ENCODE measurements at places on chromosomes 2 and 18. TPM values are rescaled to one million over a fixed set of nuclear protein-coding genes. Genes with fewer than 3 reads are reported as not detected.

Gene GTF2A1L
- 0.39 TPM for total RNA-seq

Gene SPOPL
- total RNA-seq = 20.2 TPM

GRCh38 chr2:16058256-16058655 is 117.9 kb downstream of the MYCN start:
- no peaks in the 10 kb centered on the region for H3K4me1 ChIP-seq
- DNase-seq = no peak
- H3K27me3 ChIP-seq = no peaks in the 10 kb centered on the region
- H3K27ac ChIP-seq = no peak overlapping the region
- H3K36me3 ChIP-seq = no peaks in the 10 kb centered on the region
- no peak overlapping the region for H3K4me3 ChIP-seq

DNA sequence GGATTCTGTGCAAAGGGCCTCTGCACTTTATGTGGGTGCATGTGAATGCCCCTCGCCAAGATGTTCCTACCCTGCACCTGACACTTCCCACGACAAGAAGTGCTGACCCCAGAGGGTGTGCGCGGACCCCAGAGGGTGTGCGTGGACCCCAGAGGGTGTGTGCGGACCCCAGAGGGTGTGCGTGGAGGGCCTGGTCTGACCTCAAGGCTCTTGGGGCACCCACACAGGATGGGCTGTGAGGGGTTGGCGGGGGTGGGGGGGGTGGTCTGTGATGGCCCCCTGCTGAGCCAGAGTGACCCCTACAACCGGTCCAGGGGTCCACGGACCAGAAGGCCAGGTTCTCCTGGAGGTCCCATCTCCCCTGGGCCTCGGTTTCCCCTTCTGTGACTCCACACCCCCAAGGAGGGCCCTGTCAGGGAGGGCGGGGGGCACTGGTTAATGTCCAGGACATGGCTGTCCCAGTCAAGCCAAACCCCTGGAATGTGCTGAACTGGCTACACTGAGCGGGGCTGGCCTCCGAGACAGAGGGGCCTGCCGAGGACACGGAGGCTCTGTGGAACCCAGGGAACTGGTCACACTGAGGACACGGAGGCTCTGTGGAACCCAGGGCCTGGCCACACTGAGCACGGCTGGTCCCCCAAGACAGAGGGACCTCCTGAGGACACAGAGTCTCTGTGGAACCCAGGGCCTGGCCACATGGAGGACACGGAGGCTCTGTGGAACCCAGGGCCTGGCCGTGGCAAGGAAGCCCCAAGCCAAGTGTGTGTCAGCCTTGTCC is 3.1 kb downstream of the NEU4 start:
- H3K36me3 ChIP-seq = no peaks in the 10 kb centered on the region
- H3K27ac ChIP-seq = no peak overlapping the region
- H3K27me3 ChIP-seq = peaks cover 5% of the 10 kb centered on the region
- peaks cover under 1% of the 10 kb centered on the region for H3K4me1 ChIP-seq
- H3K4me3 ChIP-seq = no peak overlapping the region

- H3K27ac ChIP-seq = no peak overlapping the region
- H3K27me3 ChIP-seq = no peaks in the 10 kb centered on the region
- peaks cover 10% of the 10 kb centered on the region for H3K4me1 ChIP-seq
- DNase-seq = no peak
Observed at GRCh38 chr2:190587106-190587505, 52.6 kb upstream of the NEMP2 start.

DNA sequence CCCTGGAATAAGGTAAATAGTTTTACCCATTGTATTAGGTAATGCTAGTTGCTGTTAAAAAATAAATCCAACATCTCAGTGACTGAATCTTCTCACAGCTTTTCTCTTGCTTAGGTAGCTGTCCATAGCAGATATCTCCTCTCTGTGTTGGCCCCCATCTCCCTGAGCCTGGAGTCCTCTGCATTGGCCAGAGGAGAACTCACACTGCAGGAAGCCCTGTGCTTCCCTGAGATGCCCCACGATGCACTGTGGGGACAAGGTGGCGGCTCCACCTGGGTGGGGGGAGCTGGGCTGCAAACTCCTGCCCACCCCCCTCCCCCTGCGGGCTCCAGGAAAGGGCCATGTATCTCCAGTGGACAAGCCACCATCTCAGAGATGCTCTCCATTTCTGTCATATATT is 80.4 kb upstream of the SALL3 start:
- H3K36me3 ChIP-seq = no peaks in the 10 kb centered on the region
- H3K27ac ChIP-seq = no peak overlapping the region
- no peak for DNase-seq
- H3K4me3 ChIP-seq = no peak overlapping the region
- H3K27me3 ChIP-seq = no peaks in the 10 kb centered on the region
